ENCODE measurements at places on chromosomes 7 and 10.

GRCh38 chr10:44731283-44731682 is 179.9 kb upstream of the TMEM72 start:
- DNase-seq, result no peak

DNA sequence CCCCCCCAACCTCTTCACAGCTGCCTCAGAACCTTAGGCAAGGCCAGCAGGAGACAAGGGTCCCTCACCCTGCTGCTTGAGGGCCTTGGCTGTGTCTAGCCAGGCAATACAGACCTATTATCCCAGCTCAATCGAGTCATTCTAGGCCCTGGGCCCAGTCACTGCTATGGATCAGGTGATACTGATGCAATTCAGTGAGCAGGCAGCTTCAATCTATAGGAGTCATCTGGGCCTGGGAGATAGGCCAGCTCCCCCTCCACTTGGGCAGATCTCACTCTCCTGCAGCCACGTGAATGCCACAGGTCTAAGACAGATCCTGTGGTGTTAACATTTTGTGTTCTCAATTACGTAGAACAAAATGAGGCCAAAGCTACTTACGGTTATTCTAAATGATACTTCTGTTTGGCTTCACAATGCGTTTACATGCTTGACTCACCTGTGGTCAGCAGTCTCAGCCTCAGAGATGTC is 68.0 kb upstream of the LRRC4 start:
- DNase-seq, result no peak

- DNase-seq, result no peak
These were observed 123.8 kb upstream of the INSYN2A start for GRCh38 chr10:127320176-127320575.

GRCh38 chr7:52961084-52961483 is 74.3 kb upstream of the POM121L12 start:
- no peak for DNase-seq

DNA sequence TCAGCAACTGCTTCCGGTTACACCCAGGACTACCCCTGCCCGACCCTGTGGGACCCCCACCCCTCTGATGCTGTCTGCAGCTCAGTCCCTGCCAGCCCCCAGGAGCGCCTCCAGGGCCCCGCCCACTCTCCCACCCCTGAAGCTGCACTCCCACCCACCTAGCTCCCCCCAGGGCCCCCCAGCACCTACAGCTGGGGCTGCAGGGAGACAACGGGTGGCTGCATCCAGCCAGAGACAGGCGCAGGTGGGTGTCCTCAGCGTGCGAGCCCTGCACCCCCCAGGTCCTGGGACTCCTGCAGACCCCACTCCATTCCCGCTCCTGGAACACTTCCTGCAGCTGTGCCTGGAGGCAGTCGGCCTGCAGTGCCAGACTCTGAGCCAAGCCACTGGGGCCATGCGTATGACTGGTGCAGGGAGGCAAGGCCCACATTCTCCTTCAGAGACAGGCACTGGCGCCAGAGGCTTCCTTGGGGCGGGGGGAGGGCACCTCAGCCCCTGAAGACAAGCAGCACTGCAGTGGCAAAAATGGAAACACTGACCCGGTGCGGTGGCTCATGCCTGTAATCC is 6.1 kb downstream of the CYP2W1 start:
- no peak for DNase-seq

DNA sequence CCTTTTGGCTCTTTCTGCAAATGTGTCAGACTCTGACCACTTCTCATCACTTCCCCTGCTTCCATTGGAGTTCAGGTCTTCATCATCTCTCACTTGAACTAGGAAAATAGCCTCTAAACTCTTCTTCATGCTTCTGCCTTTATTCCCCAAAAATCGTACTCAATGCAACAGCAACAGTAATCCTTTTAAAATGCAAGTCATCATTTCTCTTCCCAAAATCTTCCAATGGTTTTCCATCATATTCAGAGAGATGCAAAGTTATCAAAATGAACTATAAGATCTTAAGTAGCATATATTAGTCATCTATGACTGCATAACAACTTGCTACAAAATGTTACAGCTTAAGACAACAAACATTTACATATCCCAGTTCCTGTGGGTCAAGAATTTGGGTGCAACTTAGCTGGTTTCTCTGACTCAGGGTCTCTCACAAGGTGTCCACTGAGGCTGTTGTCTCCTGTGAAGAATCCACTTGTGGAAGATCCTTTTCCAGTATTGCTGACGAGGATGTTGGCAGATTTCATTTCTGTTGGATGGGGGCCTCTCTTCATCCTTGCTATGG is 31.0 kb upstream of the ETV1 start:
- no peak for DNase-seq

- DNase-seq, result no peak
These were observed 86.8 kb upstream of the KMT2C start for GRCh38 chr7:152522571-152523067.

DNA sequence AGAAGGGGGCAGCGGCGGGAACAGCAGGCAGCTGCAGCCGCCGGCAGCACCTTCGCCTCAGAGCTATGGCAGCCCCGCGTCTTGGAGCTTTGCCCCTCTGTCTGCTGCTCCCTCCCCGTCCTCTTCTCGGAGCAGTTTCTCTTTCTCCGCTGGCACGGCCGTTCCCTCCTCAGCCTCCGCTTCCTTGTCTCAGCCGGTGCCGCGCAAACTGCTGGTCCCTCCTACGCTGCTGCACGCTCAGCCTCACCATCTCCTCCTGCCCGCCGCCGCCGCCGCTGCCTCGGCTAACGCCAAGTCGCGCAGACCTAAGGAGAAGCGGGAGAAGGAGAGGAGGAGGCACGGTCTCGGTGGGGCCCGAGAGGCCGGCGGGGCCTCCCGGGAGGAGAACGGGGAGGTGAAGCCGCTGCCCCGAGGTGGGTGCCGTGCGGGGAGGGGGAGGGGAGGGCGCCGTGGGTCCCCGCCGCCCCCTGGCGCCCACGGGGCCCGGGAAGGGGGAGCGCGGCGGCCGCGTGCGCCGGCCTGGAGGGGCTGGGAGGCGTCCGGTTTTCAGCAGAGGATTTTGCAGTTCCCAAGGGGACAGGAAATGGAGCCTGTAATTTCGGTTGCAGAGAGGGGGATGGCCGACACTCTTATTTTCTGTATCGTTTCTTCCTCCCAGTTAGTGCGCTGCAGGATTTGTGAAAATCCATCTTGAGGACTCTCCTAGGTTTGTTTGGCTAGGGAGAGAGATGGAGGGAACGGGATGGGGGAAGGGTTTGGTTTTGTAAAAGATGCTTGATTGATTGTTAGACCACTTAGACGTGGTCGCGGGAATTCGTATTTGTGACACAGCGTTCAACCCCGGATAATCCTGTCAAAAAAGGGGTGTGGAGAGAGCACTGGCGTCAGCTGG is 630 bp downstream of the RSBN1L start:
- peak; percentile 56 for DNase-seq

- DNase-seq, result no peak
These were observed 47.3 kb downstream of the NCAPG2 start for GRCh38 chr7:158657189-158657746.

DNA sequence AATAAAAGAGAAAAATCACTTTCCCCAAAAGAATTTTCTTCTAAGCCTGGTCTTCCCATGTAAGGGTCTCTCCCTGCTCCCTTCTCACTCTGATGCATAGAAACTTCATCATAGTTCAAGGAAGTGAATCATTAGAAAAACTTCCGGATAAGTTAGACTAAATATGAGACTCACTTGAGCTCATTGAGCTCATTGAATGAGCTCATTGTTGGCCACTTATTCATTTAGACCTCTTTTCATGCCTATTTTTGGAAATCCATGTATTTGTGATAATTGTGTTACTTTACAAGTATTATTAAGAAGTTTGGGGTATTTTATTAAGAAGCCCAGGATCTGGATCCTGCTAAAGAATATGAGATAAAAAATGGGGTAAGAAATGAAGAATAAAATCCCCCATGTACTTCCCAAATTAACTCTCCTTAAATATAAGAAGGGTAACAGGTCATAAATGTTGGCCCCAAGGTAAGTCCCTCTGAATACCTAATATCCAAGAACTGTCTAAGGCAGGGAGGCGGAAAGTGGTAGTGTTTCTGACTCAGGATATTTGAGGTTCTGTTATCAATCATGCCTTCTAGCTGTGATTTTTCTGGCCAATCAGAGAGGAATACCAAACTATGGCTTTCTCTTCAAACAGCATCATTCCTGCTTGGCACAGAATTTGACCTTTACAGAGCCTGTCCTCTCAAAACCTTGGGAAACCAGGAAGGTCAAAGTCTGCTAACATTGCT is 236.5 kb upstream of the PTN start:
- DNase-seq, result no peak

GRCh38 chr7:38178695-38179344 is 775 bp downstream of the STARD3NL start:
- DNase-seq, result peak; percentile 54

GRCh38 chr10:14185316-14186045 is 145.2 kb downstream of the FRMD4A start:
- DNase-seq, result peak; percentile 41

DNA sequence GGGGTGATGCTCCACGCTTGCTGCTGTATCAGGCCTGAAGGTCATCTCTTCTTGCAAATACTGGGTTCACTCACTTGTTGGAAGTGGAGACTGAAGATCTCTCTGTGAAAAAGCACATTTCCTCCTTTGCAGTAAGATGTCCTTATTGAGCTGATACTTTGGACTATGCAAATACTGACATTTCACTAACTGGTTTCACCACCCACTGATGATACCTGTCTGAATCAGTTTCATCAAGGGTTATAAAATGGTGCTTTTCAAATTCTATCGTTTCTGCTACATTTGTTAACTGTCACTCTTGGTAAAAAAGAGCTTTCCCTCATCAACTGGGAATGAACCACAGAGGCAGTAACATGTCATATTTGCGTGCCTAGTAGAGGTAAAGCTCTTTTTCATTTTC is 35.5 kb downstream of the RAB19 start:
- DNase-seq, result no peak

DNA sequence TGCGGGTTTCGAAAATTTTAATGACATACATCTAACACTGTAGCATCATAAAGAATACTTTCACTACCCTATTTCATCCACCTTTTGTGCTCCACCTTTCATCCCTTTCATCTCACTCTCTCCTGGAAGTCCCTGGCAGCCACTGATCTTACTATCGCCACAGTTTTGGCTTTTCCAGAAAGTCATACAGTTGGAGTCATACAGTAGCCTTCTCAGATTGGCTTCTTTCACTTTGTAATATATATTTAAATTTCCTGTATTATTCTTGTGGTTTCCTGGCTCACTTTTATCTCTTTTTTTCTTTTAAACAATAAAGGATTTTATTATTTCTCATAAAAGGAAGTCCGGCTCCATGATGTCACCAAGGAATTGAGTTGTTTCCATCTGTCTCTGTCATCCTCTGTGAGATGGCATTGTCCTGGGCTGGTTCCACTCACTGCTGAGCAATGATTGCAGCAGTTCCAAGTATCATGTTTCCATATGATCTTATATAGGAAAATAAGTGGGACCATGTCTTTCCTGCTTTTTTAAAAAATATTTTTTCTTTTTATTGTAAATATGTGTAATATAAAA is 626.3 kb downstream of the POM121L12 start:
- DNase-seq, result no peak

- DNase-seq, result no peak
These were observed 23.3 kb downstream of the SEM1 start for GRCh38 chr7:96686305-96686704.

DNA sequence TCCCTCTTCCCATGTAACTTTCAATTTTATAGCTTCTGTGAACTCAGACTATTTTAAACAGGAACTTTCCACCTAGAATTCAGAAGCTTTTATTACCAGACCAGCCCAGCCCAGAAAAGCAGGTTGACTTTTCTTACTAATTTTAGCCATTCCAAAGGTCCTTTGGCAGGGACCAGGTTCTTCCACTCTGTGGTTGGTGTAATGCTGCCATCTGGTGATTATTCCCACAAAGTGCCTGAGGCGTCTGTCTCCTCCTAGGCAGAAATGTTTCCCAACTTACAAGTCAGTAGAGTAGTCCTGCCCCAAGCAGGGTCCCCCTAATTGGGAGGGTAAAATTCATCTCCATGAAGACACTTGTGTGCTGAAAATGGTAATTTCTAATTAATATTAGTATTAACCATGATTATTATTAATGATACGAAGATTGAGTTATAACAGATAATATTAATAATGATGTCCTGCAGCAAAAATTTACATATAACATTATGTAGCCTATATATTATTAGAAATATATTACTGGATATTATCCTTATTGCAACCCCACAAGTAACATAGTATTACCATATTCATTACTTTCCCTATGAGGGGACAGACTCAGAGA is 53.0 kb upstream of the PPP1R17 start:
- peak; percentile 1 for DNase-seq

DNA sequence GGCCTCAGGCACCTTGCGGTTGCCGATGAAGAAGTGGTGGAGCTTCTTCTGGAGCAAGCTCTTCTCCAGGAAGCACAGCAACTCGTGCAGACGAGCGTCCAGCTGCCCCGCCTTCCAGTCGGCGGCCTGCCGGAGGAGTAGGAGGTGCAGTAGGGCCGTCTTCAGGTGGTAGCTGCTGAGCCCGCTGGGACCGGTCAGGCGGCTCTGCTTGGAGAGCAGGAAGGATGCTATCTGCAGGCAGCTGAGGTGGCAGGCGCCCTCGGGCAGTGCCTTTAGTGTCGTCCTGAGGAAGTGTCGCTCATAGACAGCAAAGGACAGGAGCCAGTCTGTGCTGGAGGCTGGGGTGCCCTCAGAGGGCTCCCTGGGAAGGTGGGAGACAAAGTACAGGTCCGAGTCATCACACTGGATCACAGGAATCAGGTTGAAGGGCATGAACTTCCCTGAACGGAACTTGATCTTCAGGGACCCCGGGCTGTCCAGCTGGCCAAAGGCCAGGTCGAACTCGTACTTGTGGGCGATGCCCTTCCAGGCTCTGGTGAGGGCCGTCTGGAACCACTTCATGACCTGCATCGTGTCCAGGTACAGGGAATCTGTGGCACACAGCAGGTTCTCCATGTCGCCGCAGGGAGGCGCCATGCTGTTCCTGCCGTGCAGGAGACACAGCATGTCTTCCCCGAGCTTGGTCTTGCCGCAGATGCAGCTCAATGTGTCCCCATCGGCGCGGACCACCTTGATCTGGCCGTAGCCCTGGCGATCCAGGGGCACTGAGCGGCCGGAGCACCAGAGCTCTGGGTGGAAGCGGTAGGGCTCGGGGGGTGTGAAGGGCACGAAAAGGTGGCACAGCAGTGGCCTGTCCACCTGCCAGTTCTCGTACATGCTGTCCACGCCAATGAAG is 23.4 kb downstream of the ITPRIP start:
- DNase-seq, result no peak

DNA sequence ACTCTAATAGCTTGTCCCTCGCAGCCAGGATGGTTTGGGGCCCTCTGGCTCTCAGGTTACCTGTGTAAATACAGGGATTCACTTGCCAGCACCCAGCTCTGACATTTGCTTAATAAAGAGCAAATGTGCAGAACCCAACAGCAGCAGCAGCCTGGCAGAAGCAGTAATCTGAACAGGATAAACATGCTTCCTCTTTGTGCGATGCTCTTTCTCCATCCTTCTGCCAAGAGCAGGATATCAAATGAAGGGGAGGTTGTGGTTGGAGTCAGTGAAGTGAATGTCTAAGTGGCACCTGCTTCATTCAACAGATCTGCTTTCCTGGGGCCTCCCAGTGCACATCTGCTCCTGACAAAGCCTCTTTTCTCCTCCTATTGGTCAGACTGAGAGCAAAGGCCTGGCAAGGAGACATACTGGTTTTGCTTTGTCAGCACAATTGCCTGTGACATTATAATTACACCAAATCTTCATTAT is 130.3 kb downstream of the NRF1 start:
- no peak for DNase-seq
